ENCODE measurements at places on chromosomes 2 and 18.

GRCh38 chr2:96909611-96910021 is 39.7 kb upstream of the SEMA4C start:
- DNase-seq: no peak

DNA sequence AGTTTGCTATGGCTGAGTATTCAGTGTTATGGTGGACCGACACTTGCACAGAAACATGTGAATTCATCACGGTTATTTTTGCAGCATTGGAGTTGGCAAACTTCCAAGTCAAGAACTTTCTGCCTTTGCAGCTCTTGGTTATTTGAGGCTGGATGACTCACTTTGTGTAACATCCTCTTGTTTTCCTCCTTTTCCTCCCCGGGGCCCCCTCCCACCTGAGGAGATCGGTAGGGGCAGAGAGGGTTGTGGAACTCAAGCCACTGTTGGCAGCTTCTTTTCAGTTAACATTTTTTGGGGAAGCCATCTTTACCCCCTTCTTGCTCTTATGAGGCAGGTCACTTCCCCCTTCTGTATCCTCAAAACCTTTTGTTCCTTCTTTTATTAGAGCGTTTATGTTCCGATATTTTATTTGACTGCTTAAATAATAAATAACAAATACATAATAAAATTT is 48.6 kb downstream of the DDX1 start:
- peak; percentile 81 for DNase-seq

DNA sequence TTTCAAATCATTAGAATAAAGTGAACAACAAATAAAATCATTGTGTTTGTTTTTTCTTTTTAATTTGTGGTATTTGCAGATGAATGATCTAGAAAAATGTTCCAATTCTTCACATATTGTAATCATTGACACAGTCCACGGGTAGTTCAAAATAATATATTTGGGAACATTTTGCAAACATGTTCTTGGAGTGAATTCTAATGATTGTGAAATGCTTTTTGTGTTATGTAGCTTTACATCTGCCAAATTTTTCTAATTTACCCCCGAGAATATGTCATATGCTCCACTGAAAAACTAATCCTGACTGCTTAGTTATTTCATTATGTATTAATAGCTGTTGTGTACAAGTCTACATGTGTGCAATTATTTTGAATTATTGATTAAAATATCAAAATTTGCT is 1468.4 kb upstream of the NXPH2 start:
- no peak for DNase-seq

GRCh38 chr2:179251870-179252269 is 12.8 kb downstream of the SESTD1 start:
- no peak for DNase-seq

DNA sequence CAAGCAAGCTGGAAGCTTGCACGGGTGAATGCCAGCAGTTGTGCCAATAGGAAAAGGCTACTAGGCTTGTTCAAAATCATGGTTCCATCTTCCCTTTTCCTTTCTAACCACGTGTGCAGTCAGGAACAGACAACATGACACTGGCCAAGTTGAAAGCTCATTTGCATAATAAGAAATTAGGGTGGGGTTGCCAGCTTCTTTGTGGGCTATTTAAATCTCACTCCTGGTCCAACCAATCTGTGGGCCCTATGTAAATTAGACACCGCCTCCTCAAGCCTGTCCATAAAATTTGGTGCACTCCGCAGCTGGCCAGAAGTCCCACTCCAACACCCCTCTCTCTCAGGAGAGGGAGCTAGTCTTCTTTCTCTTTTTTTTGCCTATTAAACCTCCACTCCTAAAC is 1948.4 kb upstream of the PIK3C3 start:
- DNase-seq: no peak

GRCh38 chr2:36369716-36370115 is 14.1 kb downstream of the CRIM1 start:
- DNase-seq: no peak

GRCh38 chr2:195646424-195646823 is 10.6 kb upstream of the SLC39A10 start:
- no peak for DNase-seq

- no peak for DNase-seq
These were observed 9.1 kb downstream of the RFTN2 start for GRCh38 chr2:197666277-197666676.

- DNase-seq: no peak
These were observed 251.4 kb downstream of the GLI2 start for GRCh38 chr2:120986898-120987650.

DNA sequence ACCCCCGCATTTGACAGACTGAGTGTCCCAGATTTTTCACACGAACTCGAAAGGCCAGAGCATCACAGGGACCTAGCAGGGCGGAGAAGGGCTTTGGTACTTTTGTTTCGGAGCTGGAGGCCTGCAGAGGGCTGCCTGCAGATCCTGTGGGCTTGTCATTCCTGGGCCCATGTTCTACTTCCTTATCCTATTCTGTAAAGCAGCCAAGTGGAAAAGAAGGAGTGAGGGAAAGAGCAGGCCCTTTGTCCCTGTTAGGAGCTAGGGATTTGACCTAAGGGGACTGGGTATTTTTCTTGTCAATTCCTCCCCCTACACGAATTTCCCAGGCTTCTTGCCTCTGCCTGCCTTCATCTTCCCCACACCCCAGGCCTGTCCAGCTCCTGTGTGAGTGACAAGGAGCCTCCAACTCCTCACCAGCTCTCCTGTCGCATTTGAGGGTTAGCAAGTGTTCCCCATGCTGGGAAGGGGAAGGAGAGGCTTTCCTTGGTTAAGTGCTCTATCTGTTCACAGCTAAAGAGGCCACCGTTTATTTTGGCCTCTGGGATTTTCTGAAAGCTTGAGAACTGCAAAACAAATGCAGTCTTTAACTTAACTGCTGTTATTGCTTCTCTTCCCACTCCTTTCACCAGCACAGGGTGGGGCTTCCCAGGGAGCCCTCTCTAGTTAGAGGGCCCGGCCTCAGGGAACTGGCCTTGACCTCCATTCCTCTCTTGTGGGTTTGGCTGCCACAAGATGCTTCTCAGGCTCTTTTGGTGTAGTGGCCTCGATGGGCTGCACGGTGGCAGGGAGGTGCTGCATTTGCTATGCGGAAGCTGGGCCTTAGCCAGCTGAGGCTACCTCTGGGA is 61.2 kb downstream of the SGPP2 start:
- DNase-seq: no peak

DNA sequence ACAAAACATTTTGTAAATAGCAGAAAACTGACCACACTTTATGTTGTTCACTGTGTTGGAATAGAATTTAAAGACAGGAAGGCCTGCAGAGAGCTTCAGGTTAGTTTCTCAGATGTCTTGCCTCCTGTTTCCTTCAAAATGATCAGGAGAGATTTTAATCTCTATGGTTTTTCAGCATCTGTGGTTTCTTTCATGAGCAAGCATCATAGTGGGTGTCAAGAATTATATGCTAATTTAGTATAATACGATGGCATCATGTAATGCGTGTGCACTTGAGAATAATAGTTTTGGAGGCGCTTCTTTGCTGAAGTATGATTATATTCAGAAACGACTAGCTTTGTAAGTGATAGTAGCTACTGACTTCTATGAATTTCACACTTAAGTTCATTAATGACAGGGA is 149.9 kb downstream of the PLCL1 start:
- no peak for DNase-seq

DNA sequence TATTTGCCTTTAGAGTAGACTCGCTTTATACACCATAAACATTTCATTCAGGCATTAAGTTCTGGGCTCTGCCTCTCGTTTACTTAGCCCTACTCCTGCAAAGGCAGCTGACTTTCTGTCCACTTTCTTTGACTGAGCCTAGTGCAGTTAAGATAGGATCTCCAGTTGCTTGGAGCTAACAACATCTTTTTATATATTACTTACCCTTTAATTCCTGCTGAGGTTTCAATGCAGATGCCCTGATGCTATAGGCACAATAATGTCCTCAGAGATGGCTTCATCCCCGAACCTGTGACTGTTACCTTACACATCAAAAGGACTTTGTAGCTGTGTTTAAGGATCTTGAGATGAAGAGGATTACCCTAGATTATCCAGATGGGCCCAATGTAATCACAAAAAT is 505.8 kb upstream of the TNP1 start:
- no peak for DNase-seq

DNA sequence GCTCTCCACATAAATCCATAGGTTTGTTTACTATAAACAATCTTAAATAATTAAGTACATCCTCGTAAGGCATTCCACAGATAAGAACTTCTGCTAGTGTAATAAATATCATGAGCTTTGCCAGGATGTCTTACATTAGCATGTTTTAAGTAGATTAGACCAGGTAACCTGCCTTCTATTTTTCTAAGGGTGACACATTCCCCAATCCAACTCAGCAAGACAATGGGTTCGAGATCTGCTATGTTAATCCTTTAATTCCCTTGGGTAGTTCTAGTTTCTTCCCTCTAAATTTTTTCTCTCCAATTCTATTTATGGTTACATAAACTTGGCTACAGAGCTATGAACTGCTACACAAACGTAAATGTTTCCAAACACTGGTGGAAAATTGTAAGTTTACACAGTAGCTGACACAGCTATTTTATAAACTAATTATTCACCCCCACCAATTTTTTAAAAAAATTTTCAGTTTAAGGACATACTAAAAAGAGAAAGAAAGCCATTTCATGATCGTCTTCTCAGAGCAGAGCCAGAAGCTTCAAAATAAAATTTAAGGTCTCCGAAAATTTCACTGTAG is 386.5 kb upstream of the SLC39A10 start:
- no peak for DNase-seq

DNA sequence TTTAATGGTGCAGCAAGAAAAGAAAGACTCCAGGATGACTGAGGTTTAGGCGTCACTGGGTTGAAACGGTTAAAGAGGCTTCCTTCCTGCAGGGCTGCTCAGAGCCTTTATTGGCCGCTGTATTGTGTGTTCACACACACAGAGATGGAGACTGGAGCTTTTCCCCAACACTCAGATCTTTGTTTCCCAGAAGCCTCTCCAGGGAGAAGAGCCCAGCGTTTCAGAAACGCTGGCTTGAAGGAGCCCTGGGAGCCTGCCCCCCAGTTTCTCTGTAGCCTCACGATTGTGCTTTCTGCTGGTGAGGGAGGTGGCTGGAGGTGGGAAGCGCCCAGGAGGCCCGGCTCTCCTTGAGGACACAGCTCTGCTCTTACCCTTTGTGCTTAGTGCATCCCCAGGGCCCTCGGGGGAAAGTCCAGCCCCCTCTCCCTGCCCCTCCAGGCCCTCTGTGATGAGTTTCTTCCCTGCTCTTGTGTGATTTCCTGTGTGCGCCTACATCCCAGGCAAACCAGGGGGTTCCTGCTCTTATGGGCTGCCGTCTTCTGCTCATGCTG is 37.1 kb downstream of the RRM2 start:
- DNase-seq: no peak

DNA sequence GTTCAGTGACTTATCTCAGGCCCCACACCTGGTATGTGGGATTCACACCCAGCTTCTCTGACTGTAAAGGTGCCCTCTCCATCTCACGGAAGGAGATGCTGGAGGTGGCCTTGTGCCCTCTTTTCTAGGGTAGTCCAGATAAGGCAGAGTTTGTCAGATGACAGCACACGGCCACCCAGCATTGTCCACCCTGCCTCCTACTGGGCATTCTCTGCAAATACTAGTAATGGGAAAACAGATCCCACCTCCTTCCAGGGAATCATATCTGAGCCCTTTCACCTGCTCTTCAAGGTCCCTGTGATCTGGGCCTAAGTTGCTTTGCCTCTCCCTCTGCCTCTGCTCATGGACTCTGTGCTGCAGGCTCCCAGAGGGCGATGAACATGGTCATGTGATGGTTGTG is 214.7 kb downstream of the CLIP4 start:
- no peak for DNase-seq

DNA sequence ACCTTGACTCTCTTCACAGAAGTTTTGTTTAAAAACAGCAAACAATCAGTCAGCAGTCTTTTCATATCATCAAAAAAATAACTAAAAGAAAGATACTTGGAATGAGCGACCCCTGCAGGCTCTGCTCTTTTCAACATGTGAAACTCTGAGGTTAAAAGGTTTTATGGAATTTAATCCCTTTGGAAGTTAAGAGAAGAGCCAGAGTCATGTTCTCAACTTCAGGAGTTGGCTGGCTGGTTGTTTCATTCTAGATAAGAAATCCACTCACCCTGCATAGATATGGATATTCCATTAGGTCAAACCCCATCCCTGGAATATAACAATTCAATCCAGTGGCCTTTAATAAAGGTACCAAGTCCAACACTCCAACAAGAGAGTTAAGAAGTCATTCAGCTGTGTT is 115.6 kb upstream of the RMDN2 start:
- peak; percentile 77 for DNase-seq

DNA sequence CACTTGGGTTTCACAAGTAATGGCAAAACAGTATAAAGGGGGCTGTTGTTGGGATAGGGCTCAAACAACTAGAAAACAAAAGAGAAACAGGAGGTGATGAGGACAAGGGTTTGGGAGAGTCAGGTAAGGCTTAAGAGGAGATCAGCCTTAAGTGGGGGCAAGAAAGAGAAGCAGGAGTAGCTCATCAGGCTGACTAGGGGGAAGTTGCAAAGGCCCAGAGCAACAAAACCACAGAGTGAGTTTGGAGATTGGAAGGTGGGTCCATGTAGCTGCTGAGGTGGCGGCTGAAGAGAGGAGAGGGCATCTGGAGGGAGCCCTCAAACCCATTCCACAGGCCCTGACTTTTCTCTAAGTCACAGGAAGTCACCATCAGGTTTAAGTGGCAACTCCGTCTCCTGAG is 126.0 kb downstream of the MREG start:
- DNase-seq: no peak

DNA sequence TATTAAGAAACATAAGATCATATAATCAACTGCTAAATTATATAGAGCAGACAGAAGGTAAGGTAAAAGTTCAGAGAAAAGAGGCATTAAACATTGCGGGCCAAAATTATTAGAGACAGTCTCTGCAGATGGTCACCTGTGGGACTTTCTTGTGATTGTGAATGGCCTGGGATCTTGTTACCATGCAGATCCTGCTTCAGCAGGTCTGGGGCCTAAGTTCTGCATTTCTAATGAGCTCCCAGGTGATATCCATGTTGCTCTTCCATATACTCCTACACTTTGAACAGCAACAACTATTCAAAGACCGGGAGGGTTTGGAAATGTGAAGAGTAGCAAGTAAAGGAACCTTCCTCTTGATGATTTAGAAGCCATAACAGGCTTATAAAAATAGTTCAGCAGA is 8.5 kb upstream of the ETAA1 start:
- no peak for DNase-seq

DNA sequence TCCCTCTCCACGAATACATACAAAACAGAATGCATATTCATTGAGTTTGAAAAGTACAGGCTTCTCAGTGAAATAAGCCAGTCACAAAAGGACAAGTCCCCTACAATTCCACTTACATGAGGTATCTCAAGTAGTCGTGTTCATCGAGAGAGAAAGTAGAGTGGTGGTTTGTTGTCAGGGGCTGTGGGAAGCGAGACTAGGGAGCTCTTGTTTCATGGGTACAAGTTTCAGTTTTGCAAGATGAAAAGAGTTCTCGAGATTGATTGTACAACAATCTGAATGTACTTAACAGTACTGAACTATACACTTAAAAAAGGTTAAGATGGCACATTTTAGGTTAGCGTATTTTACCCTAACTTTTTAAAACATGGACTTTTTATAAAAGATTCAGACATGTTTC is 71.5 kb upstream of the TTC39C start:
- no peak for DNase-seq
